ENCODE measurements at places on chromosomes 2 and 18. TPM values are rescaled to one million over a fixed set of nuclear protein-coding genes. Genes with fewer than 3 reads are reported as not detected.
A peak's percentile ranks its signal among the peaks of the same experiment; 100 is the strongest.

BBS5 gene
- 3.8 TPM for polyA plus RNA-seq

GRCh38 chr2:201969938-201970785 lies 63.5 kb upstream of the FZD7 start:
- no peak for DNase-seq

GRCh38 chr2:147463881-147464520 lies 380.8 kb upstream of the ACVR2A start:
- no peak for DNase-seq

DNA sequence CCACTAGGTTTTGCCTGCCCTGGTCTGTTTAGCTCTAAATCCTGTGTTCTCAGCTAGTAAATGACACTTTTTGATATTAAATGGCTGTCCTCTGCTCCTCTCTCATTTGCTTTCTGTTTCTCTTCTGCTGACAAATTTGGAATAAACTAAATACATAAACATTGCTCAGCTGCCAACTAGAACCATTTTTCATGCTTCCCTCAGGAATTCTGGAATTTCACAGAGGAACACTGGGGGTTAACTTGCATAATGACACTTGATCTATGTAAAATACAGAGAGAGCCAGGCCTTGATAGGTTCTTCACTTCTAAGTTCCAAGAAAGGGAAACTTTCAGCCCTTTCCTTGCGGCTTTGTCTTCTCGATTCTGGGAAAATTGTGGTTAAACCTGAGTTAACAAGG lies 450.6 kb upstream of the ST6GAL2 start:
- no peak for DNase-seq

- DNase-seq, result peak; percentile 94
Observed at GRCh38 chr2:240997856-240998705, at the start of gene SNED1. TSS of gene SNED1 (plus strand) at chr2:240998618. CDS start at chr2:240998838, 220 bp downstream.

DNA sequence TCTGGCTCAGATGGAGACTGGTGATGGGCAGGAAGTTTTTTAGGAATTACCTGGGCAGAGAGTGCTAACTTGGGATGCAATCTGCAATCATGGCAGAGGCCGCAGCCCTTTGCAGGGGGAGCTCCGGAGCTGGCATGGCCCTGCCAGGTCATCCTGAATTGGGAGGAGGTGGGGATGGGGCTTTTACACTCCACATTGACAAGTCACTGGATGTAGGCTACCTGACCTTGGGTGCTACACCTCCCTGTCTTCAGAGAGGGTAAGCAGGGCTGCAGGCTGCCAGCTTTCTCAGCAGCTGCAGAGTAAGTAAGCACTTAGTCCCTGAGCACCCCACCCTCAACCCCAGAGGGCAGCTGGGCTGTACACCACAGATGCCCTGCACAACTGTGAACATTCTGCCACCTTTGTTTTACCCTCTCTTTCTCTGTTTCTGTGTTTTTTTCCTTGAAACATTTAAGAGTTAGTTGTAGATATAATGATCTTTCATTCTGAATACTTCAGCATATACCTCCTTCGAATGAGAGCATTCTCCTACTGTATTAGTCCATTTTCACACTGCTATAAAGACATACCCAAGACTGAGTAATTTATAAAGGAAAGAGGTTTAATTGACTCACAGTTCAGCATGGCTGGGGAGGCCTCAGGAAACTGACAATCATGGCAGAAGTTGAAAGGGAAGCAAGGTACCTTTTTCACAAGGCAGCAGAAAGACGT lies 6.8 kb upstream of the HS1BP3 start:
- no peak for DNase-seq

LIMS3 gene
- 3.6 TPM for polyA plus RNA-seq

DUSP19 gene
- 0.85 TPM for polyA plus RNA-seq

DNA sequence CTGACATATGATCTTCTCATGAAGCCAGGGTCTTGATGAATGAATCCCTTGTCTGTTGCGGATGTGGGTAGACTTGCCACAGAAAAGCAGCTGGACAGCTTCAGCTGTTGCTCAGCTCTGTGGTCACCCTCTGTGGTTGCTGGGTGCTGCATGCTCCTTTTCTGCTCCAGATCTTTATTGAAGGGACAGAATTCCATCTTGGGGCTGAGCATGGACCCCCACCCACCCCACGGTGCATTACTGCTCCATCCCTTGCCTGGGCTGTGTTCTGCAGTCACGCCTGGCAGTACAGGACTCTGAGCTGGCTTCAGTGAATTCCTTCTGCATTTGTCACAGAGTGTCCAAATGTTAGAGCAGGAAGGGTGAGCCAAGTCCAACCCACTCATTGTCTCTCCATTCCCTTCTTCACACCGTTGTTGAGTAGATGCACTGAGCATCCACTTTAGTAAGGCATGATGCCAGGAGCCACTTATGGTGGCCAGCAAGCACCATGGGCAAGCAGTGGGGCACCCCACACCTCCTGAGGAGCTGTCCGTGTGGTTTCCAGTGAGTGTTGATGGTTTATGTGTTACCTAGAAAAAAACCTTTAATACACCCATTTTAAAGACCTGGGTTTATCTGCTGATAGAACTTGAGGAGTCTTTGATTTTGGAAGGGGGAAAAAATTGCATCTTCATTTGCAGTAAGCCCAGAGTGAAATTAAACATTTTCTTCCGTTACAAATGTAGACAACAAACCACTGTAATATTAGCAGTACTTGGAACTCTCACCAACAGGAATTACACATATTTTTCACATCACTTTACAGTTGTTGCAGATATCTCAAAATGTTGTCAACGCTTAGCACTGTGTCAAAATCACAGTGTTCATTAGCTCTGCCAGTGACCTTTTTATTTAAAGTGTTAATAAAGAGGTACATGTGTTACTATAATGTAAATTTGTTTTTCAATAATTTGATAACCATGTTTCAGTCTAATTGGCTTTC lies 14.7 kb upstream of the ITGB6 start:
- no peak for DNase-seq

MYO3B gene
- polyA plus RNA-seq, result not detected

ACOXL gene
- not detected for polyA plus RNA-seq

GRCh38 chr2:9803023-9803805 lies 40.1 kb upstream of the TAF1B start:
- DNase-seq, result no peak

KIAA2012 gene
- 0.11 TPM for polyA plus RNA-seq

TRABD2A gene
- 3.0 TPM for polyA plus RNA-seq

DNA sequence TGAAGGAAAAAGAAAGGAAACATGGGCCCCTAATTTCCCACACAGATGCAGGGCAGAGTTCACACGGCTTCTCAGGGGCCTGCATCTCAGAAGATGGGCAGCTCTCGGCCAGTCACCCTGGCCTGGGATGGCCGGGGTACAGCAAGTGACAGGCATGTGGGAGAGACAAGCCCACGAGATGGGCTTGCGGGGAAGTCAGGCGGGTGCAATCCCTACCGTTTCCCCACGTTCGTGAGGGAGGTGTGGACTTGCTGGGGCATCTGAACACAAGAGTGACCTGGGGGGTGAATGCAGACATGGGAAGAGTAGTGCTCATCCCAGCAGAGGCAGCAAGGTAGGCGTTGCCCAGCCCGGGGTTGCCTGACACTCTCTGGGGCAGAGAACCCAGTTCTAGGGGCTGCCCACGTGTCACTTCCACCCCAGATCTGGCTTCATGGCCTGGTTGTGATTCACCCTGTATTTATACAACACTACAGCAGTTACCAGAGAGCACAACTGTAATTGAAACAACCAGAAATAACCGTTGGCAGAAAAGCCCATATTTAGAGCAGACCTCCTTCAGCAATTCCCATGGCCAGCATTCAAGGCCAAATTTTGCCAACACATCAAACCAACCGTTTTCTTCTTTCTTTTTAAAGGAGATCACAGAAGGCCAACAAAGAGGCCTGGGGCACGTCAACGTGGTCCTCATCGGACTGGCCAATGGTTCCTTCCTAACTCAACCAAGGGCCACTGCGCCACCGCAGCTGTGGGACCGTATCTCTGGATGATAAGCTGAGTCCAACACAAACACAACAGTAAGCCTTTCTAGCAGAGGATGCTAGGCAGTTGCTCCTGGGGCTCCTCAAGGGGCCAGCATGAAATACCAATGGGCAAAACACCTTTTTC lies 58.4 kb downstream of the PARD6G start:
- DNase-seq, result no peak

- DNase-seq, result no peak
Observed at GRCh38 chr2:100334929-100335328, 12.6 kb upstream of the LONRF2 start.

DNA sequence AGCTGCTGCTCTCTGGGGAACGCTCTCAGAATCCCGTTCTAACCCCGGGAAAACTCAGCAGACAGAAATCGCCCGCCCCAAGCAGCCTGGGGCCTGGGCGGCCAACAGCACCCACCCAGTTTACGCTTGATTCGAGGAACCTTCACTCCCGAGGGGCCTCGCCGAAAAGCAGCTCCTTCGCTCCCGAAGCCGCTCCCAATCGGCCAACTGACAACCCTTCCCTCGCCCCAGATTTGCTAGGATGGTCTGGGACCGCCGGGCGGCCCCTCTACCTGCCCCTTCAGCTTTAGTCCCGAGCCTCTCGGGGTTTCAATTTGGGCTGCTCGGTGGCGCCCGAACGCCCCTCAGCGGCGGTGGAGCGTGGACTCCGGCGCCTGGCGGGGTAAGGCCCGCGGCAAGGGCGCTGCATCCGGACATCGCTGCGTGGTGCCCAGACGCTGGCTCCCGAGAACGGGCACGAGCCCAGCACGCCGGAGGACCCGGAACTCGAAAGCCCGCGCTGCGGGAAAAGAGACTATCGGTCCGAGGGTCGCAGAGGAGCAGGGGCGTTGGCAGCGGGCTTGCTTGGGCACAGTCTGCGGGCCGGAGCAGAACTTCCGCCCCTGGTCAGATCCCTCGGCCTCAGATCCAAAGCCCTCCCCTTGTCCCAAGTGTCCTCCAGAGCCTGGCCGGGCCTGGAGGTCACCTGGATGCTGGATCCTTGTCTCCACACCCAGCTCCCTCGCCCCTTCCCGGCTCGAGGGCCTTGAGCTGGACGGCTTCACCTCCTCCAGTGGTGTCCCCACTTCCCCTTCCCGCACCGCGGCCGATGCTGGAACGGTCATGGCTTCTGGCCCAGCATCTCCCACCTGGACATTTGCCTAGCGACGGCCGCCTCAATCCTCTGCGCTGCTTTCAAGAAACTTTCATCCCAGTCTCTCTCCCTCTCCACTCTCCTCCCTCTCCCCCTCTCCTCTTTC lies 3.0 kb upstream of the OTX1 start:
- peak; percentile 63 for DNase-seq

DNA sequence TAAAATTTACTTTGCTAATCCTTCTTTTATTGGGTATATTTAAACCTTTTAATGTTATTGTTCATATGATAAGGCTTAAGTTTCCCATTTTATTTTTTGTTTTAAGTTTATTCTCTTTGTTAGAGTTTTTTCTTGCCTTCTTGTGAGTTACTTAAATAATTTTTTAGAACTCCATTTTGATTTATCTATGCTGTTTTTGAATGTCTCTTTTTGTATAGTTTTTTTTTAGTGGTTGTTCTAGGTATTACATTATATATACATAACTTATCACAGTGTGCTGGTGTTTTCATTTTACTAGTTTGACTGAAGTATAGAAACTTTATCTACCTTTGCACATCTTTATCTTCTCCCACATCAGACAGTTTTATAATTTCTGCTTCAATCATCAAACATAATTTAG lies 49.4 kb upstream of the TGFA start:
- no peak for DNase-seq

ABCG5 gene
- polyA plus RNA-seq, result not detected

- DNase-seq, result no peak
Observed at GRCh38 chr2:24874035-24874434, 46.0 kb downstream of the ADCY3 start.

- no peak for DNase-seq
Observed at GRCh38 chr18:13070460-13070859, 79.3 kb downstream of the CEP192 start.

ALPI gene
- not detected for polyA plus RNA-seq

GRCh38 chr2:226426292-226426736 lies 373.3 kb downstream of the IRS1 start:
- no peak for DNase-seq

PRKAG3 gene
- not detected for polyA plus RNA-seq

AFF3 gene
- 0.36 TPM for polyA plus RNA-seq

GRCh38 chr2:57878866-57879210 lies 167.8 kb upstream of the VRK2 start:
- DNase-seq, result no peak

DNA sequence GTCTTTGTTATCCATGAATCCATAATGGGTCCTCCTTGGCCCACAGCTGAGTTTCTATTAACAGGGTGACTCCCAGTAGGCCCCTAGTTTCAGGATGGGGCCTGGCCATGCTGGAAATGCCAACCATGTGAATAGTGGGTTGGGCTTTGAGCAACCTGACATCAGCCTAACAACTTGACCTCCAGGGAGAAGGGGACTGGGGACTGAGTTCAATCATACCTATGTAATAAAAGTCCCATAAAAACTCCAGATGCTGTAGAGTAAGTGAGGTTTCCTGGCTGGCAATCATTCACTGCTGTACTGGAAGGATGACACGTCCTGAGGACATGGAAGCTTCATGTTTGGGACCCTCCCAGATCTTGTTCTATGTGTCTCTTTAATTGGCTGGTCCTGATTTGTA lies 7.9 kb downstream of the REV1 start:
- DNase-seq, result no peak

- no peak for DNase-seq
Observed at GRCh38 chr18:45399643-45400042, 215.6 kb upstream of the SLC14A2 start.

DNA sequence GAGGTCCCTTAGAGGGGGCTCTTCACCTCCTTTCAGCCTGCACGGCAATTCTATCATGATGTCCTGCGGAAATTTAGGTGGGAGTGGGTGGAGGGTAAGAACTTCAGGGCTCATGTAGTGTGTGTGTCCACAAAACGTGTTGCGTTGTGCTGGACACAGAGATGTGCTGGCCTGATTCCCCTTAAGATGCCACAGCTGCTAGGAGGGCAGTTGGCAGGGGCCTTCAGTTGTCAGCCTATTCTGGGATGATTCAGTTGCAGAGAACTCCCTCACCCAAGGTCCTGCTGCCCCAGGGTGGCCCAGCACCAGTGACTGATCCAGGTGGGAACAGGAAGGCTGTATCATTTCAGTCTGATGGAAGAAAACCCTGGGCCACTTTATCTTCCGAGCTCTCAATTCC lies 1.0 kb upstream of the HJURP start:
- DNase-seq, result no peak

DNA sequence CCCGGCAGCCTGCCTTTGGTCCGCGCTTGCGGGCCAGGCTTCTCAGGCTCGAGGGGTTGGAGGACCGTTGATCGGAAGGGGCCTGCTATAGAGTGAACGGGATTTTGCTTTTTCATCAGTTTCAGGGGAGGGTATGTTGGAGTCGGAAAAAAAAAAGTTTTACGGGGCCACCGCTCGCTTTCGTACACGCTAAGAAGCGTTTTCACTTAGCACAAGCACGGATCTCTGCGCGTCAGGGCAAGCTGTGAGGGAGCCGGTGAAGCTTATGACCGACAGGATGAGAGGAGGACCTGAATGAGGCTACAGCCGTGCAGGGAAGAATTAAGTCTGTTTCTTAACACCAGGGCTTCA lies 443 bp downstream of the CPSF3 start:
- peak; percentile 37 for DNase-seq

- DNase-seq, result no peak
Observed at GRCh38 chr2:176851200-176851888, 361.2 kb upstream of the HNRNPA3 start.

TUBA3E gene
- polyA plus RNA-seq, result not detected

GRCh38 chr18:78562531-78562961 lies 417.1 kb upstream of the SALL3 start:
- DNase-seq, result no peak

Data from SK-N-SH (cell line).